ENCODE measurements at places on chromosomes 11 and 22.

GRCh38 chr11:123253911-123254310 lies 58.9 kb upstream of the CLMP start:
- DNase-seq: no peak

DNA sequence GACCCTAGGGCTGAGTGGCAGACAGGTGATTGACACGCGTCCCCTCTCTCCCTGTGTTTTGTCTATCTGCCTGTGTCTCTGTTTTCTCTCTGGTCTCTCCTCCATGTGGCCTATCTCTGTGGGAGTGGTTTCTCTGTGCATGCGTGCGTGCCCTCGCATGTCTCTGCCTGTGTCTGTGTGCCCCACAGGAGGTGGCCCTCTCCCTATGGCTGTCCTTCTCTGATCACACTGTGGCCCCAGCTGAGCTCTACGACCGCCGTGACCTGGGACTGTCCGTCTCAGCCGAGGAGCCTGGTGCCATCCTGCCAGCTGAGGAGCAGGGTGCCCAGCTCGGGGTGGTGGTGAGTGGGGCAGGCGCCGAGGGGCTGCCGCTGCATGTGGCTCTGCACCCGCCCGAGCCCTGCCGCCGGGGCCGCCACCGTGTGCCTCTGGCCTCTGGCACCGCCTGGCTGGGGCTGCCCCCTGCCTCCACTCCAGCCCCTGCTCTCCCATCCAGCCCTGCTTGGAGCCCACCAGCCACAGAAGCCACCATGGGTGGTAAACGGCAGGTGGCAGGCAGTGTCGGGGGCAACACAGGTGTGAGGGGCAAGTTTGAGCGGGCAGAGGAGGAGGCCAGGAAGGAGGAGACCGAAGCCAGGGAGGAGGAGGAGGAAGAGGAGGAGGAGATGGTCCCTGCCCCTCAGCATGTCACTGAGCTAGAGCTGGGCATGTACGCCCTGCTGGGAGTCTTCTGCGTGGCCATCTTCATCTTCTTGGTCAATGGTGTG lies 11.6 kb downstream of the TMEM132A start:
- no peak for DNase-seq

DNA sequence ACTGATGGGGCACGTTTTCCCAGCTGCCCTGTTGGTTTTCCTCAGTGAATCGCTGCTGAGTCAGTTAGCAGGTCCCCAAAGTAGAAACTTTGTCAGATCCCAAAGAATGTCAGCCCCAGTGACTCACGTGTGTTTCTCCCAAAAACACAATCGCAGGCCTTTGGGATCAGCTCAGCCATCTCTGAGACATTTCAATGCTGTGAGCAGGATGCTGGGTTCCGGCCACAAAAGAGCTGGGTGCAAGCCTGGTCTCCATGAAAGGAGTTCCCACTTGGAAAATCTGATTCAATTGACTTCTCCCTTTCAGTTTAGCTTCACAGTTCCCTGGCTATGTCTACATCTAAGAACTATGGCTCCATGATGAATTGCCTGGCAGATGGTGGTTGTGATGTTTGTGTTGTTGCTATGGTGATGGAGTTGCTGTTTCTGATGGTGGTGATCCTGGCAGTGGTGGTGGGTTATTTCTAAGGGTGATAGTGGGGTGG lies 28.0 kb downstream of the MYEOV start:
- DNase-seq: no peak

DNA sequence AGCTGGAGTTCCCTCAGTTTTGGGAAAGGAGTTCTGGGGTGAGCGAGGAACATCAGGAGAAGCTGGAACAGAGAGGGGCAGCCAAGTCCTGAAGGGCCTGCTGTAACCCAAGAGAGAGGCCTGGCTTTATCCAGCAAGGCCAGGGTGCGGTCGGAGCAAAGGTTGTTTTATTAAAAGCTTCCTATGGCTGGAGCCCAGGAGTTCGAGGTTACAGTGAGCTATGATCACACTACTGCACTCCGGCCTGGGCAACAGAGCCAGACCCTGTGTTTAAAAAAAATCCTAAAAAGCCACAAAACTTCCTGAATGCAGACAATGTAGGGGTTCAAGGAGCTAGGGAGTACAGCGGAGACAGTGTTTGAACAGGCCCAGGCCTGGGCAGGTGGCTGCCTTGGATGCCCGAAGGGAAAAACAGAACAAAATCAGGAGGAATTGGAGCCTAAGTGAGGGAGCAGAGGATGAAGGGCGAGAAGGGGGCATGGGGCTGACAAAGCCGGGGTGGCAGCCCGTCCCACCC lies 22.2 kb upstream of the MALAT1 start:
- no peak for DNase-seq

DNA sequence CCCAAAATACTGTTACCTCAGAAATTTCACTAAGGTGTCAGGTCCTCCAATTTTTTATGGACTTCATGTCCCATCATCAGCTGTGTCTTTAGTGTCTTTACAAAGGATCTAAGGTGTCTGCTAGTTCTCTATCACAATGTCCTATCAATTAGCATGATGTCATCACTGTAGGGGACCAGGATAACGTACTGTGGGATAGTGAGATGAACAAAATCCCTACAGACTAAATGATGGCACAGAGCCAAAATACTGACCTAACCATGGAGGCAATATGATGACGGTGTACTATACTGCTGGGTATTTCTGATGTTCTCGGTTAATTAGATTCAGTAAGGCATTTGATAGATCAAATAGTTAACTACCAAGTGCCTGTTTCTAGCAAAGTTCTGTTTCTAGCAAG lies 82.5 kb downstream of the SBF2 start:
- no peak for DNase-seq

- no peak for DNase-seq
Observed at GRCh38 chr22:40819599-40820140, 524 bp upstream of the SLC25A17 start.

DNA sequence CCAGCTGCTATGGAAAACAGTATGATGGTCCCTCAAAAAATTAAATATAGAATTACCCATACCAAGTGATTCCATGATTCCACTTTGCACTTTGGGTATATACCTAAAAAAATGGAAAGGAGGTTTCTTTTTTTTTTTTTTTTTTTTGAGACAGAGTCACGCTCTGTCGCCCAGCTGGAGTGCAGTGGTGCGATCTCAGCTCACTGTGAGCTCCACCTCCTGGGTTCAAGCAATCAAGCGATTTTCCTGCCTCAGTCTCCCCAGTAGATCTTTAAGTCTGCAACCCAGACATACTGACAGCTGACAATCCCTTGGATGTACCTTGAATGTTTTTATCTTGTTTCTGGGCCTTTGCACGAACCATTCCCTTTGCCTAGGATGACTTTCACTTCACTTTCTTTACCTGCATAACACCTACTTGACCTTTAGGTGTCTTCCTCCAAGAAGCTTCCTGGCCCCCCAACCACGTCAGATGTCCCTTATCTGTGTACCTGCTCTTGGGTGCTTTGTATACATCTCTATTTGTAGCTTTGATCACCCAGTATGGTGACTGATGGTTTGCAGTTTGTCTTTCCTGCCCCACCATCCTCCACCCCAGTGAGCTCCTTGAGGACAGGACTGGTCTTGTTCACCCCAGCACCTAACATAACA lies 11.6 kb downstream of the UCP3 start:
- no peak for DNase-seq

- peak; percentile 61 for DNase-seq
Observed at GRCh38 chr22:41780746-41781505, 19.6 kb upstream of the CCDC134 start.

- no peak for DNase-seq
Observed at GRCh38 chr11:2190657-2191471, 19.2 kb upstream of the TH start.

- DNase-seq: no peak
Observed at GRCh38 chr11:112570333-112570732, 309.7 kb upstream of the PLET1 start.

DNA sequence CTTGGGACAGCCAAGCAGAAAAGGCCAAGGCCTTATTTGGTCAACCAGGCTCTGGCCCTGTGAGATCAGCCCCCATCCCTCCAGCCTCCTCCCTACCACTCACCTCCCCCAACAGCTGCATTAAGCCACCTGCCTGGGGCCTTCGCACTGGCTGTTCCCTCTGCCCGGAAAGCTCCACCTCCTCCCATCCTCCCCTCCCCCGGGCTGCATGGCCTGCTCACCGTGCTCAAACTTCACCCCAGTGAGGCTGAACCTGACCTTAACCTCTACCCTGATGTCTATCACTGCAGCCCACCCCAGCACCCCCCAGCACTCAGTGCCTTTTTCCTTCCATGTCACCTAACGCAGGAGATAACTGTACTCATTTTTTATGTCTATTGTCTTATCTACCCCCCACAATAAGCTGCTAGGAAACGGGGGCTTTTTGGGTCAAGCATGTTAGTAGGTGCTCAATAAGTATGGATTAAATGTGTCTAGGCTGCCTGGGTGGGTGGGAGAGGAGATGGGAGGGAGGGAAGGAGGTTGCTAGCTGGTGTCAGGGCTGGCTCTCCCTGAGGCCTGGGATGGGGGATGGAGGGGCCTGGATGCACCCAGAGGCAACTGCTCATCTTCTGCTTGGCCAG lies 912 bp downstream of the PTPRCAP start:
- peak; percentile 54 for DNase-seq

GRCh38 chr11:96622026-96622634 lies 232.3 kb downstream of the JRKL start:
- DNase-seq: no peak

DNA sequence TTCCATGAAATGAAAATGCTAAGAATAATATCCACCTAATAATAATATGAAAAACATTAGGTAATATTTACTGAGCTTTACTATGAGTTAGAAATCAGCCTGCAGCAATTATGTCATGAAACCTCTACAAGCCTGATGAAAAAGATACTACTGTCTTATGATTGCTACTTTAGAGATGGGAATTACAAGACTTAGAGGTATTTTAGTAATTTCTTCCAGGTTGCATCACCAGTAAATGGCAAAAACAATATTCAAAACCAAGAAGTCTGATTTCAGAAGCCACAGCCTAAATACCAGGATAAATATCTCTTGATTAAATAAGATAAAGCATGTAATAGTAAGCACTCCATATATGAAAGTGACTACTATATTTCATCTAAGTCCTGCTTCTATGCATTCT lies 13.8 kb downstream of the OR5B21 start:
- no peak for DNase-seq

DNA sequence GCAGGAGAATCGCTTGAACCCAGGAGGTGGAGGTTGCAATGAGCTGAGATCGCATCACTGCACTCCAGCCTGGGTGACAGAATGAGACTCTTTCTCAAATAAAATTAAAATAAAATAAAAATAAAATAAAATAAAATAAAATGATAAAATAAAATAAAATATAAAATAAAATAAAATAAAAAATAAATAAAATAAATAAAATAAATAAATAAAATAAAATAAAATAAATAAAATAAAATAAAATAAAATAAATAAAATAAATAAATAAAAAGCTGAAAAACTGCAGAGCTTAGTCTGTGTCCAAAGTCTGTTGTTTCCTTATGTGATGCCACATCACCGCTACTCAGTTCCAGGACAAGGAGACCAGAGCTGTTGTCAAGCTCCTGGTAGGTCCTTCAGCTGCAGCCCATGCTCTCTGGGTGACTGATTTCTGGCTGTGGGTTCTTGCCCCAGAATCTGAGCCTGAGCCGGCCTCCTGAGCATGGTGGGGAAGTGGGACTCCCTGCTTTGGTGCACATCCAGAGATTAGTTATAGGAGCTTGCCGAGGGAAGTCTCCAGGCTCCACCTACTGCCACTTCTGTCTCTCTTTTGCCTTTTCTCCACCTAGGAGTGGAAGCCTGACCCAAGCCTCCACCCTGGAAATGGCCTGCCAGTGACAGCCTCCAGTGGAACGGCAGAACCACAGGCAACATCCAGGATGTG lies 31.3 kb upstream of the ADA2 start:
- DNase-seq: no peak

GRCh38 chr11:47980907-47981621 lies 705 bp downstream of the PTPRJ start:
- DNase-seq: no peak

- DNase-seq: no peak
Observed at GRCh38 chr11:34267013-34267412, 90.8 kb downstream of the ABTB2 start.
